Activated naive CD4-positive, alpha-beta T cell treated with anti-CD3 and anti-CD28 coated beads, Interleukin-2, amount 10 ng/mL, durations not matched to agents 7 days and 5 days (primary cell): ENCODE measurements at places on chromosomes 4 and X.

- no peak overlapping the region for H3K4me3 ChIP-seq
- no peak for DNase-seq
- H3K36me3 ChIP-seq, result peaks cover 48% of the 10 kb centered on the region
- no peak overlapping the region for H3K27ac ChIP-seq
Measured at GRCh38 chr4:184479516-184479950, 5.2 kb upstream of the IRF2 start.

DNA sequence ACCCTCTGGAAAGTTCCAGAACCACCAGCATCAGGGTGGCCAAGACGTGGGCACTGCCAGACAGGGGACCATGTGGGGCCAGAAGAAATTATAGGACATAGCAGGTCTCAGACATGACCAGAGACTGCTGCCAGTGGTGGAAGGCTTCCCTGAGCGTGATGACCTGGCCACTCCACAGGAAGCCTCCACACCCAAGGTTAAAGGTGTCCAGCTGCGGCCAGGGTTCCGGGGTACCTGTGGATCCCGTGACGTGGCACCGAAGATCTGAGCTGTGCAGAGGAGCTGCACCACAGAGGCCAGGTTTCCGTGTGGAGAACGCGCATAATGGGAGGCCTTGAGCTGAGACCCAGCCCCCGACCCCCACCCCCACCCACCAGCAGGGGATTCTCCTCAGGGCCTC, 16.4 kb upstream of the CTBP1 start:
- no peak overlapping the region for H3K27ac ChIP-seq
- peaks cover 25% of the 10 kb centered on the region for H3K4me1 ChIP-seq
- H3K4me3 ChIP-seq, result no peak overlapping the region
- no peak for DNase-seq
- peaks cover 14% of the 10 kb centered on the region for H3K27me3 ChIP-seq

GRCh38 chr4:159685340-159686092, 582.6 kb downstream of the RAPGEF2 start:
- H3K27me3 ChIP-seq, result no peaks in the 10 kb centered on the region
- no peak overlapping the region for H3K27ac ChIP-seq
- no peak overlapping the region for H3K4me3 ChIP-seq

DNA sequence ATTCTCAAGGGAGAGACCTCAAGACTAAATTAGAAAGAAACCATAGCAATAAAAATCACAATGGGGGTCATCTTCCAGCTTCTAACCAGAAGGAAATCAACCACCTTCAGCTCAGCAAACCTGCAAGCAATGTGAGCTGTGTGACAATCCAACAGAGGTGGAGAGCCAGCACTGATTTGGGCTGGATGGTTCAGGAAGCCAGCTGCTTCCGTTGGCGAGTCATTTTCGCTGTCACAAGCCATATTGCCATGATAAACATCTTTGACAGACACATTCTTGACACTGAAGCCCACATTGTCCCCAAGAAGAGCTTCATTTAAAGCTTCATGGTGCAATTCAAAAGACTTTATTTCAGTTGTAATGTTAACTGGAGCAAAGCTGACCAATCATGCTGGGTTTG, 22.7 kb downstream of the F8A1 start:
- no peaks in the 10 kb centered on the region for H3K36me3 ChIP-seq
- no peak overlapping the region for H3K27ac ChIP-seq

DNA sequence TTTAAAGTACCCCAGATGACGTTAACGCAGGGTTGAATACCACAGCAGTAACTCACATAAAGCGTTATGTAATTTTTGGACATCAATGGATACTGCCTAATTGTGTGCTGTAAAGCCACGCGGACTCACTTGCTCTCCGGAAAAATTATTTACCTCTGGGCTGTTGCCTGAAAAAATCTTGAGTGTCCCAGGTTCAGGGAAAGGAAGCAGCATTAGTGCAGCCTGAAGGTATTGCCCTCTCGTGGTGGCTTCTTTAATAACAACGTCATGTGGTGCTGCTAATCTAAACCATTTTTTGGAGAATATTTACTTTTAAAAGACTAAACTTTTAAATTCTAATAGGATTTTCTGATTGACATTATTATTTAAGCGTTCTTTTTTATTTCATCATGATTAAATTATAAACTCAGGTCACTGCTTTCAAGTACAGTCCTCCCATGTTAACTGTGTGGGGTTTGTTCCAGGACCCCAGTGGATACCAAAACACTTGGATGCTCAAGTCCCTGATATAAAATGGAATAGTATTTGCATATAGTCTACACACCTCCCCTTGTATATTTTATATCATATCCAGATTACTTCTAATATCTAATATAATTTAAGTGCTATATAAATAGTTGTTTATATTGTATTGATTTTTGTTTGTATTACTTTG, 384.8 kb downstream of the FAM133A start:
- no peak overlapping the region for H3K4me3 ChIP-seq
- H3K27ac ChIP-seq, result no peak overlapping the region
- H3K36me3 ChIP-seq, result no peaks in the 10 kb centered on the region

- no peaks in the 10 kb centered on the region for H3K36me3 ChIP-seq
- H3K27me3 ChIP-seq, result no peaks in the 10 kb centered on the region
- DNase-seq, result no peak
- H3K4me1 ChIP-seq, result no peaks in the 10 kb centered on the region
Measured at GRCh38 chrX:69365349-69365748, 138.8 kb upstream of the NALF2 start.

DNA sequence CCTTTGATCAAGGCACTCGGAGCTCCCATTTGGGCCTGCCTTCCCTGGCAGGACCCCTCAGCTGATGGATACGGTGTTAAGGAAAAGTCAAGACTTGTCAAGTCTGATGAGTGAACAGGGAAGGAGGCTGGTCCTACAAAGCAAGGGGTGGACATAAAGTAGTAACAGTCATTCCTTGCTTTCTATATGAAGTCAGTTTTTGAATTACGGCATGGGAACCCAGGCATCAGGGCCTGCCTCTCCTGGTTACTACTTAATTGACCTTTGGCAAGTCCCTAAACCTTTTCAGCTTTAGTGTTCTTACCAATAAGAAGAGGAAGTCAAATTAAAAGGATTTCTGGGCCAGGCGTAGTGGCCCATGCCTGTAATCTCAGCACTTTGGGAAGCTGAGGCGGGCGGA, 7.0 kb downstream of the CHST7 start:
- H3K4me1 ChIP-seq, result peaks cover 44% of the 10 kb centered on the region
- peaks cover 47% of the 10 kb centered on the region for H3K36me3 ChIP-seq
- DNase-seq, result no peak
- no peak overlapping the region for H3K4me3 ChIP-seq
- H3K27me3 ChIP-seq, result no peaks in the 10 kb centered on the region

DNA sequence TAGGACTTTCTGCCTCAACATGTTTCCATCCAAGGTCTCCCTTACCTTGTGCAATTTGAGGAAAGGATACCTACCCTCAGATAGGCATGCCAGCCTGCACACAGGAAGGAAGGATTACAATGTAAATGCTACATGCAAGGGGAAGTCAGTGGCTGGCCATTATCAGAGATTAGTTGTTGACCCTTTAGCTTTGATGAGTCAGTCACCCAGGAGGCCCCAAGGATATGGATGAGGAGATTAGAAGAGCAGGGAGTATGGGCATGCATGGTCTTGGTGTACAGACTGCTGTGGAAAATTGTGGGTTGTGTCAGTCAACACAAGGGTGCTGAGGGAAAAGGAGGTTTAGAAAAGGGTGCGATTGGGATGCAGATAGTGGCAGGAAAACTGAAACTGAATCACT, 92.0 kb downstream of the GUCY2F start:
- DNase-seq, result no peak
- no peaks in the 10 kb centered on the region for H3K36me3 ChIP-seq
- no peak overlapping the region for H3K4me3 ChIP-seq

GRCh38 chr4:97627750-97628149, 515.5 kb downstream of the STPG2 start:
- H3K36me3 ChIP-seq, result no peaks in the 10 kb centered on the region
- DNase-seq, result no peak
- no peaks in the 10 kb centered on the region for H3K4me1 ChIP-seq
- no peak overlapping the region for H3K4me3 ChIP-seq
- H3K27ac ChIP-seq, result no peak overlapping the region
